Esophagus squamous epithelium (tissue), 5 donors: ENCODE measurements at places on chromosomes 7 and 10.

DNA sequence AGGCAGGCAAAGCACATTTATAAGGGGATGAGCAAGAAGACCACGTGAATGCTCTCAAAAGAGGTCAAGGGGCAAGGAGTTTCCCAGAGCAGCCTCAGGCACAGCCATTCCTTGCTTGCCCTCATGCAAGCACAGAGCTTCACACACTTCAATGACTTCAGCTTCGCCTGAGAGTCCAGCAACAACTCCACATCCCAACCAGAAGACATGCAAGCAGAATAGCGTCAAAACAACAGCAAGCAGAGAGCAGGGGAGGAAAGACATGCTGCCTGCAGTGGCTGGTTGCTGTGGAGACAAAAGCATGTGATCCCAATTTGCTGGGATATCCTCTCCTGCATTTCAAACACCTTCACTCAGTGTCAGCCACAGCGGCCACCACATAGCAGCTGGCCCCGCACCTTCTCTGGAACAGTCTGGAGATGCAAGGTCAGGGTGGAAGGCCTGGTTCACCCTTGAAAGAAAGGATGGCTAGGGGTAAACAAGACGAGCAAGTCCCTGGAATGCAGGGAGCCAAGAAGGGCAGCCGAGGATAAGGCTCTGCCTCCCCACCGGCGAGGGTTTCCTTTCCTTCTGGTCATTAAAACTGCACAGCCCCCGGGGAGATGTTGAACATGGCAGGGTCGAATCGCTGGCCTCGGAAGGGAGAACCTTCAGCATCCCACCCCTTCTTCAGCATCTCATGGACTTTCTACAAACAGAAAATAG, 60.2 kb upstream of the CAMK2B start:
- no peak for DNase-seq

- DNase-seq: no peak
Observed at GRCh38 chr7:147556317-147556716, 1034.2 kb upstream of the C7orf33 start.

- DNase-seq: no peak
Observed at GRCh38 chr10:77072836-77073662, 564.6 kb downstream of the KCNMA1 start.

DNA sequence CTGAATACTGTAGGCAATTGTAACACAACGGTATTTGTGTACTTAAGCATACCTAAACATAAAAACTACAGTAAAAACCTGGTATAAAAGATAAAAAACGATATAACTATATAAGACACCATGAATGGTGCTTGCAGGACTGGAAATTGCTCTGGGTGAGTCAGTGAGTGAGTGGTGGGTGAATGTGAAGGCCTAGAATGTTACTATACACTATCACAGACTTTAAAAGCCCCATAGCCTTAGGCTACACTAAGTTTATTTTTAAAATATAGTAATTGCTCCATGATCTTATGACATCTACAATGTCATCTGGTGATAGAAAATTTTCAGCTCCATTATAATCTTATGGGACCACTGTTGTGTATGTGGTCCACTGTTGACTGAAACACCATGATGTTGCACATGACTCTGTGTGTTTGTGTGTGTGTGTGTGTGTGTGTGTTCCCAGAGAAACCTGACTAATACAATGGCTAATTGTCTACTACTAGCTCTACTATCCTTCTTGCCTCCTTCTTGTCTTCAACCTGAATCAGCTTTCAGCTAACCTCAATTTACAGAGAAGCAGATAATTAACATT, 27.6 kb upstream of the PRPF18 start:
- DNase-seq: no peak

- DNase-seq: no peak
Observed at GRCh38 chr7:38398725-38399321, 125.4 kb upstream of the TARP start.

DNA sequence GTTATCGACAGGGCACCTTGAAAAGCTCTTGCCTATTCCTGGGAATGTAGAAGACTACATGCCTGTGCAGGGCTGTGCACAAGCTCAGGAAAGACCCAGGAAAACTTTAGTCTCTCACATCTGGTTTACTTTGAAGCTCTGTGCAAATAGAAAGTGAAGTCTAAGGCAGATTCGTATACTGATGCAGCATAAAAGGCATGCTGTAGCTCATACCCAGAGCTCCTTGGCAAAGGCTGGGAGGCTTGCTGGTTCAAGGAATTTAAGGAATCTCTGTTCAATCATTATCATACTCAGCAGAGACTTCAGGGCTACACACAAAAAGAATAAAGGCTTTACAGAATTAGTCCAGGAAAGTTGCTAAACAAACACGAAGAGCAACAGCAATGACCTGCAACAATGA, 192.0 kb downstream of the OTUD1 start:
- DNase-seq: no peak

GRCh38 chr10:79093658-79094411, 25.1 kb downstream of the ZMIZ1 start:
- no peak for DNase-seq

GRCh38 chr7:26664274-26664673, 200.1 kb downstream of the SKAP2 start:
- DNase-seq: no peak

- DNase-seq: no peak
Observed at GRCh38 chr10:12241810-12242529, 46.0 kb downstream of the CDC123 start.
